Mammary epithelial cell (primary cell): ENCODE measurements at places on chromosomes 7 and 10.

GRCh38 chr10:69047111-69047832 lies 40.6 kb upstream of the SRGN start:
- no peak for DNase-seq

GRCh38 chr7:16586081-16586874 lies 59.3 kb downstream of the ANKMY2 start:
- no peak for DNase-seq

- DNase-seq, result no peak
Measured at GRCh38 chr10:29324220-29324841, 35.5 kb downstream of the LYZL1 start.

GRCh38 chr7:7668706-7669105 lies 28.2 kb downstream of the UMAD1 start:
- DNase-seq, result no peak

- DNase-seq, result no peak
Measured at GRCh38 chr10:110431659-110432058, 66.0 kb upstream of the DUSP5 start.

- DNase-seq, result no peak
Measured at GRCh38 chr7:101995121-101995520, 177.7 kb downstream of the CUX1 start.

GRCh38 chr7:157475601-157476000 lies 138.8 kb downstream of the DNAJB6 start:
- no peak for DNase-seq

GRCh38 chr10:113452146-113452845 lies 100.6 kb upstream of the HABP2 start:
- DNase-seq, result no peak

DNA sequence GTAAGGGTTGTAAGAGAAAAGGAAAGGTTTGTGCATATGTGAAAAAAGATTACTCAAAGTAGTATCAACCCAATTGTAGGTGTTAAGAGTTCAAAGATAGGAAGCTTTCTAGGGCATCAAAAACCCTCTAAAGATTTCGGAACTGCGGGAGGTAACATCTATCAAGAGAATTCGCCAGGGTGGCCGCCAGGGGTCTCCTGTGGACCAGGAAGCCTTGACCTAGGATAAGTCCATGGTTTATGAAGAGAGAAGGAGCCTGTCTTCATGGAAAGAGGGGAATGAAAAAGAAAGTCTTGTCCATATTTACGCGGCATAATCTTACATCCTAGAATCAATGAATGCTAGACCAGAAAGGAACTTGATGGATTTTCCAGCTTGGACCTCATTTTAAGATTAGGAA lies 140.7 kb upstream of the CALCR start:
- peak; percentile 16 for DNase-seq

- no peak for DNase-seq
Measured at GRCh38 chr10:639001-639750, 50.3 kb downstream of the DIP2C start.

DNA sequence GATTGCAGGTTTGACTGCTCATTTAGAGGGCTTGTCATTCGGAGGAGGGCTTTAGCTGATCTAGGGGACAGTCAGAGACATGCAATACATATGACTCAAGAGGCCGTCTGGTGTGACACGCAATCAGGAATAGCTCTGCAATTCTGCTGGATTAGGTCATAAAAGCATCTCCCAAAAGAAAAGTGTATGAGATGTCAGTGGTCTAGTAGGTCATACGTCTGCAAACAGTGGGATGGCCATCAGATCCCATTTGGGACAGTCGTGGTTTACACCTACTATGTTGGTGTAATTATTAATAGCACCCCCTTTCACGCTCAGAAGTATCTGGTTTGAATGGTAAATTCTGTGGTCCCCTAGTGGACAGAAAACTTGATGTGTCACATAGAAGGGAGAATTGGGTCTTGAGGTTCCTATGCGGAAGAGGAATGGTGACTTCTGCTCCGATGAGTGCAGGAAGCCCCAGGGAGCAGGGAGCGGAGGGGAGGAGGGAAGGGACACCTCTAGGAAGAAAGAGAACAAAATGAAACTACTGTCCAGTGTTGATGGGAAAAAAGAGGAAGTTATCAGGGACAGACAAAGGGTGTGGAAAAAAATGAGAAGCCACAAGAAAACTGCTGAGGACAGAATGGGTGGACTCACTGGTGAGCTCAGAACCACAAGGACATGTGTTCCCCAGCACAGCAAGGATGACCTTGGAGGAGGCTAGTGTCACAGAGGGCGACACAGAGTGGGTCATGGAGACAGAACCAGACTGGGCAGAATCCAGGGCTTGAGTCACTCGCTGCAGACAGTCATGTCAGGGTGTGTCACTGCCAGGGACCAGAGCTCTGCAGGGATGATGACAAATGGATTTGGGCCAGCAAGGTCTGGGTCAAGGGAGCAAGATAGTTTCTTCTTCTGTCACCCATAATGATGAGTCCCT lies 59.9 kb downstream of the MAP3K8 start:
- peak; percentile 36 for DNase-seq

GRCh38 chr10:8950978-8951377 lies 896.5 kb downstream of the GATA3 start:
- DNase-seq, result no peak

DNA sequence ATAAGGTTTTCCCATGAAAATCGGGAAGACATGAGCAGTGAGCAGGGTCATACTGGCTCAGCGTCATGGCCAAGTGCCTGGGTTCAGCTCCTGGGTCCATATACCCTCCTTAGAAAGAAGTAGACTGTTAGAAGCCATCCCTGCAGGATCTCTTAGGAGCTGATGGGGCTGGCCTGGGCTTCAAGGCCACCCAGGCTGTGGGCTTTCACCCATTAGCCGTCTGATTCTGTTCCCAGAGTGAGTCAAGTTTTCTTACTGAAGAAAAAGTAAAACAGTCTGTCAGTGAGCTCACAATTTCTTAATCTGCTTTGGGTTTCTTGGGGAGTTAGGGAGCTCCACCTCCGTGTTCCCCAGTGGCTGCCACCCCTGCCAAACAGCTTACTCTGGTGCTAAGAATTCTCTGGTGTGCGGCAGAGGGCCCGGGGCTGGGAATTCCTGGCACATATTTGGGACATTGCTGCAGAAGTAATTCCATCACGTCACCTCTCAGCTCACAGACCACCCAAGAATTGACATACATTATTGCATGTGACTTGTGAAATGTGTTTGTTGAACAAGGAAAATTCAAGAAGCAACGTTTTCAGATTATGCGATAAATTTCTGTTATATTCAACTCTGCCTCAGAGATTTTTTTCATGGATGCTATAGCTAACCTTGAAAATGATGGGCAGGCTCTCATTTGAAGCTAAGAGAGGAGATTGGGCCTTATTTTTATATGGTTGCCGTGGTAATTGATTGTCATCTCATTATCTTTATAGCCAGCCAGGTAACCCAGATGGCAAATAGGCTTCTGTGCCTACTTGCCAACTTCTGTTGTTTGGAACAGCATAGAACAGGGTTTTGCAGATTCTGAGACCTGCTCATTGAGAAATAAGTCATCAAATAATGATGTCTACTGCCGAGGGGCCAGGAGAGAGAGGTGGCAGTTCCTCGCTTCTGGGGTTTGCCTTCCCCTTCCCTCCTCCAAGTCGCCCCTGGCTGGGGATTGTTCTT lies 166.4 kb downstream of the CHN2 start:
- DNase-seq, result no peak

DNA sequence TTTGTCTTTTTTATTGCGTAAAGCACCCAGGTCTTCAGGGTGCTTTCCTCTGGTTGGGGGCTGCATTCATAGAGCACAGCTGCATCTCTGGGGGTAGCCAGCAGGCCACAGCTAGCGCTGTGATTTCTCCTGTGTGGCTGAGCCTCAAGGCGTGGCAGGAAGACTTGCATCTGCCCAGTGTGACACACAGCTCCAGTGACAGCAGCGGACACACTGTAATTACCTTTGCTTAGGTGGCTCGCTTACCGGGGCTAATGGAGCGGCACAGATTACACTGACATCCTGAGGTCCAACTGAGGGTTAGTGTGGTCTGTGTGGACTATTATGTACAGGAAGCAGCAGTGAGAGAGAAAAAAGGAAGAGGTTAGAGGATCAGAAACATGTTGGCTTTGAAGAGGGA lies 27.1 kb downstream of the ABCB4 start:
- DNase-seq, result no peak

GRCh38 chr7:93359520-93360198 lies 127.5 kb downstream of the VPS50 start:
- no peak for DNase-seq
